ENCODE measurements at places on chromosomes 2 and 18.

DNA sequence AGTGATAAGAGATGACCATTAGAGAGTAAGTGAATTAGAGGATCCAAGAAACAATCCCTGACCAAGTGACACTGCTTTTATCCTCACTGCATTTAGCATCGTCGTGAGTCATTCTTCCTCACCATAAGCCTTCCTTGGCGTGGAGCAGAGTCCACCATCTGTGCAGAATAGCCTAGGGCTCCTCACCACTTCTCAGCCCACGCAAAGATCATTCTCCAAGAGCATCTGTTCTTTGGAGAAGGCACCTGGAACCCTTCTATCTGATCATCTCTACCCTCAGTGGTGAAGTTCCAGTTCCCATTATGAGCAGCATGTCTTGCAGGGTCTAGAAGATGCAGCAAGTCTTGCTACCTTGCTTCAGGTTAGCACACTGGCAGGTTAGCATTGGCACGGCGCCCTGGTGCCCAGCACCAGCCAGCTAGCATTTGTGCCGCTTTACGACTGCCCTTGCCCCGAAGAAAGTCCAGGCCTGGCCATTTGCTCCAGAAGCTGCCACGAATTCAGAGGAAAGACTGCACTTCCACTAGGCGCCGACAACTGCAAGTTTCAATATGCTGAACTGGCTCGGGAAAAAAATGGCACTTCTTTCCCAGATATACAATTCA is 225.8 kb downstream of the TTC32 start:
- DNase-seq = no peak

- no peak for DNase-seq
These were observed 232.0 kb downstream of the STK39 start for GRCh38 chr2:168015274-168015953.

- DNase-seq = no peak
These were observed 41.4 kb upstream of the RBMS1 start for GRCh38 chr2:160534996-160535395.

DNA sequence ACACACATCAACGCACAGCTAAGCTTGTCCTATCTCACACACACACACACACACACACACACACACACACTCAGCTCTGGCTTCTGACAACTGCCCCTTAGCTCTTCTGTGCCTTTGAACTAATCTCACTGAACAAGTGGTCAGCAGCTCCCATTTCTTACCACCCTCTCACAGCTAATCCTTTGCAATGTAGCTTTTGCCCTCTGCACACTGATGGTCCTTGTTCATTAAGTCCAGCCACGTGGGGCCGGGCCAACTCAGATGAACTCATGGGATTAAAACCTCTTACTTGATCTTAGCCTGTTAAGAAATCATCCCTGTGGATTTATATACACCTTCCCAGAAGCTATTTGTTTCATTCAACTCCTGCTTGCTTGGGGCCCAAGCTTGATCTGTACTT is 36.6 kb downstream of the DPYSL5 start:
- no peak for DNase-seq

- no peak for DNase-seq
These were observed 43.9 kb downstream of the NCKAP1 start for GRCh38 chr2:182994228-182994912.

GRCh38 chr2:168992026-168992425 is 39.1 kb downstream of the ABCB11 start:
- no peak for DNase-seq

DNA sequence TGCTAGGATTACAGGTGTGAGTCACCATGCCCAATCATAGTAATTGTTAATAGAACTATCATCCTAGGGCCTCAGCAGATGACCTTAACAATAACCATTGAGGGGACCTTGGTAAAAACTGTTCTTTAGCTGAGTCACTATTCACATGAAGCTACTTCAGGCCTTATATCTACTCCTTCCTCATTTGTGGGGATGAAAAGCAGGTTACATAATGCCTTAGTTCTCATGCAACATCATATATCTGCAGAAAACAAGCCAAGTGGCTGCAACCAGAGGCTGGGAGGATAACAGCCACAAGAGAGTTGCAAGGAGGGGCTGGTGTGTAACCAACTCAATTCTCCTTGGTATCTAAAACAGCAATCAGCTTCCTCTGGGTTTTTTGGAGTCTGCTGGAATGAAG is 445.4 kb downstream of the NBAS start:
- DNase-seq = no peak

DNA sequence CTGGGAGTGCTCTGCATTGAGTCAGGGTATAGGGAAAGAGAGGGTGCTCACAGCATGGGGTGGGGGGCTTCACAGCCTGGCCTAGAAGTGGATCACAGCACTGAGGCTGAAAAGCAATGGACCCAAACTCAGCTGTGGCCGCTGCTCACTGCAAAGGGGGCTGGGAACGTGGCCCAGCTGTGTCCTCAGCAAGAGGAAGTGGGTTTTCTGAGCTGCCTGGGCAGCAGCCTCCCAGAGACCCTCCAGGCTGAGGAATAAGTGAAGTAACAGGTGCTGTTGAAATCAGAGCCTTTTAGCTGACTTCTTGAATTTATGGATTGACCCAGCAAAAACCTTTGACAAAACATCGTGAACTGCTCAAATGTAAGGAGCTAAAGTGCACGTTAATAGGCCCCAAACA is 35.2 kb downstream of the PTGR3 start:
- DNase-seq = no peak

DNA sequence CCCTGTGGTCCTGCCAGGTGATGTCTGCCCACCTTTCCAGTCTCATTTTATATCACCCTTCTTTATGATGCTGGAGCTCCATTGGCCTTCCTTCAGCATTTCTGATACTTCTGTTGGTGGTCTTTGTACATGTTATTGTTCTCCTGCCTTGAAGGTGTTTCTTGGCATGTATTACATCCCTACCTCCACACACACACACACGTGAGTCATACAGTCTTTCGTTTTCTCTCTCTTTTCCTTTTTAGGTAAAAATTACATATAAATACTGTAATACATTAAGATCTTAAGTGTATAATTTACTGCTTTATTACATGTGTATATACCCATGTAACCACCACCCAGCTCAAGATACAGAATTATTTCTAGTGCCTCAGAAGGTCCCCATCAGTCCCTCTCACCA is 10.2 kb upstream of the ADGRF3 start:
- no peak for DNase-seq

DNA sequence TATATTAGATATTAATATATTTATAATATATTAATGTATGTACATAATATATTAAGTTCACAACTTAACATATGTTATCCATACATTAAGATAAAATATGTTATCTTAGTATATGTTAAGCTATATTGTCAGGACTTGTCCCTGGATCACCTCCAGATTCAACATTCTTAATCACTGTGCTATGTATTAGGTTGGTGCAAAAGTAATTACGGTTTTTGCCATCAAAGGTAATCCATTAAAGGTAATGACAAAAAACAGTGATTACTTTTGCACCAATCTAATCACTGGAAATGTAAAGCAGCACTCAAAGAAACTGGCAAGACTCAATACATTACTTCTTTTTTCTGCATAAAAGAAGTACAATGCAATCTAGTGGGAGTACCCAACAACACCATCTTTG is 1099.0 kb upstream of the SLC39A10 start:
- DNase-seq = no peak

- DNase-seq = no peak
These were observed 33.5 kb downstream of the HNMT start for GRCh38 chr2:137997733-137998132.

DNA sequence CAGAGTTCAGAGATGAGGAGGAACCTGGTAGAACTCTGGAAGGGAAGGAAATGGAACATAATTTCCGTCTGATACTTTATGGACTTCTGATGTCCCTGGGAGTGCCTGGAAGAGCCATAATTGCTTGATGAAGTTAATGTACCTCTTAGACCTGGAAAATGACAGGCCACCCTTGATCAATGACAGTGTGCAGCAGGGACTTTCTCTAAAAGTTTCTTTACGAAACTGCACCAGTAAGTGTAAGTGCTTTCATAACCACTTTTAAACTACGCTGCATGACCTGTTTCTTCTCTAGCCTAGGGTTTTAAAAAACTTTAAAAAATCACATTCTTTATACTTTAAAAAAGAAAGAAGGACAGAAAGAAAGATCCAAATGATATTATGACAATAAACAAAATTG is 164.5 kb downstream of the LPIN1 start:
- DNase-seq = no peak

GRCh38 chr2:199603721-199604291 is 146.1 kb upstream of the SATB2 start:
- no peak for DNase-seq

DNA sequence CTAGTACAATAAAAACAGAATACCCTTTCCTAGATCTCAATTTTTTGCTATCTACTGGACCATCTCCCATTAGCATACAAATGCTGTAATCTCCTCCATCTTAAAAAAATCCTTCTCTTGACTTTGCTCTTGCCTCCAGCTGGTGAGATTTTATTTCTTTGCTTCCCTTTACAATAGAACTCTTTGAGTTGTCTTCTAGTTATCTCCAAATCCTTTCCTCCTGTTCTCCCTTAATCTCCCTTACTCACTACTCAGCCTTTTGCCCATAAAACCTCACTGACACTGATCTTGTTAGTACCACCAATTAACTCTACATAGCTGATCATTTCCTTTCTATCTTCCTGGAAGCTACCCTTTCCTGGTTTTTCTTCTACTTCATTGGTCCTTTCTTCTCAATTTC is 63.5 kb upstream of the FRZB start:
- no peak for DNase-seq

DNA sequence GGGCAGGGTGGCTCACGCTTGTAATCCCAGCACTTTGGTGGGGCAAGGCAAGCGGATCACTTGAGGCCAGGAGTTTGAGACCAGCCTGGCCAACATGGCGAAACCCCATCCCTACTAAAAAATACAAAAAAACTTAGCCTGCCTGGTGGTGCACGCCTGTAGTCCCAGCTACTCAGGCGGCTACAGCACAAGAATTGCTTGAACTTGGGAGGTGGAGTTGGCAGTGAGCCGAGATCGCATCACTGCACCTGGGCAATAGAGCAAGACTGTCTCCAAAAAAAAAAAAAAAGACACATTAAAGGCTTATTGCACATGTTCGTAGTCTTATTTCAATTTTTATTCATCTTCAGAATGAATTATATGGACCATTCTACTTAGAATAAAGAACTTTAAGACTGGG is 110.2 kb downstream of the BMPR2 start:
- no peak for DNase-seq

GRCh38 chr2:169512525-169512924 is 3.0 kb downstream of the KLHL41 start:
- no peak for DNase-seq

- DNase-seq = no peak
These were observed 46.4 kb upstream of the BZW1 start for GRCh38 chr2:200765139-200765951.

DNA sequence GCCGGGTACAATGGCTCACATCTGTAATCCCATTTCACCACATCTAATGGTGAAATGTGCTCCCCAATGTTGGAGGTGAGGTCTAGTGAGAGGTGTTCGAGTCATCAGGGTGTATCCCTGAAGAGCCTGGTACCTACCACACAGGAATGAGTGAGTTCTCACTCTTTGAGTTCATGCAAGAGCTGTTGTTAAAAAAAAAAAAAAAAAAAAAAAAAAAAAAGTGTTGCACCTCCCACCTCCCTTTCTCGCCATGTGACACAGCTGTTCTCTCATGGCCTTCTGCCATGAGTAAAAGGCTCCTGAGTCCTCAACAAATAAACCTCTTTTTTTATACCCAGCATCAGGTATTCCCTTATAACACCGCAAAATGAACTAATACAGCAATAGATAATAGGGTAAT is 106.3 kb downstream of the C2orf74 start:
- no peak for DNase-seq

GRCh38 chr2:194559964-194560363 is 1097.1 kb upstream of the SLC39A10 start:
- no peak for DNase-seq

DNA sequence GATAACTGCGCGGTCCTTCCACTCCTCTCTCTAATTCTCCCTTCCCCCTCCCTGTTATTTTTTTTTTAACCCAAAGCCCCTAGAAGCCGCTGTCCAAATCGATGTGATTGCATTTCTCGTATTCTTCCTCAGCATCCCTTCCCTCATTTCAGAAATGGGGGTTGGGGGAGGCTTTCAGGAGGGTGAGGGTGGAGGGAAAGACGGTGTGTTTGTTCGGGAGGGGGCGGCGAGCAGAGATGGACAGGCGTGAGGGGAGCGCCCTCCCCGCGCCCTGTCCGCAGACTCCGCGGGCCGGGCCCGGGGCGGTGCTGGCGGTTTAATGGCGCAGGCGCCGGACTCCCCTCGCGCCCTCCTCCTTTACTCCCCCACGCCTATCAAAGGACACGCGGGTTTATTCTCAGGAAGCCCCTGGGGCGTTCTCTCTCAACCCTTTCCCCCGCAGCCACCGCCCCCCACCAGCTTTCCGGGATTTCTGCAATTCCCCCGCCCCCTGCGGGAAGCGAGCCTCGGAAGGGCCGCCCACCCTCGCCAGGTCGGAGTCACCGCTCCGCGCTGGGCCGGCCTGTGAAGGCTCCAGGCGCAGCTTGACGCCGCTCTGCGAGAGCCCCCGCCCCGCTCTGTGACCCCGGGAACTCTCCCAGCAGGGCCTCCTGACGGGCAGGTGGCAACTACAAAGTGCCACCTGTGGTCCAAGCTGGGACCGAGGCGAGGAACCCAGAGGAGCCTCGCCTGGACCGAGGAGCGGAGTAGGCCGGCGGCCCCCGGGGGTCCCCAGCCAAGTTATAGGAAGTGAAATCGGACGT is 981 bp downstream of the ST8SIA3 start:
- DNase-seq = no peak

- no peak for DNase-seq
These were observed 25.2 kb downstream of the PDIA6 start for GRCh38 chr2:10787176-10787968.

DNA sequence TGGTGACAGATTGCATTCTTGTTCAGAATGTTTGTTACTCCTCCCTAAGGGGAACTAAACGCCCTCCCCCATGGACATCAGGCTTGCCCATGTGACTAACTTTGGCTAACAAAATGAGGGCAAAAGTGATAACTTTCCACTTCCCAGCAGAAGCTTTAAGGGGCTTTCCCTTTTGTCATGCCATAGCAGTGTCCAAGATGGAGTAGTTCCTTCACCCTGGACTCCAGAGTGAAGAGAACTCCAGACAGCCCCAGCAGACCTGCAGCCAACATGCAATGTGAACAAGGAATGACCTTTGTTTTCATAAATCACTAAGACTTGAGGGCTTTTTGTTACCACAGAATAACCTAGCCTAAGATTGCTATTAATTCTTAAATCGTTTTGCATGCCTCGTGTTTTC is 163.5 kb downstream of the ZEB2 start:
- DNase-seq = no peak

GRCh38 chr2:104434318-104434792 is 419.6 kb upstream of the POU3F3 start:
- DNase-seq = no peak

- DNase-seq = no peak
These were observed 48.8 kb downstream of the ANKMY1 start for GRCh38 chr2:240508832-240509545.

- no peak for DNase-seq
These were observed 44.6 kb downstream of the ADD2 start for GRCh38 chr2:70723286-70723885.

- no peak for DNase-seq
These were observed 453.1 kb downstream of the CMPK2 start for GRCh38 chr2:6412533-6413091.

Data from stimulated activated CD4-positive, alpha-beta T cell treated with anti-CD3 and anti-CD28 coated beads, Interleukin-1b, Interleukin-23, amount 100 ng/mL, for 1 hour (primary cell).